ENCODE measurements at places on chromosomes 4 and X.

DNA sequence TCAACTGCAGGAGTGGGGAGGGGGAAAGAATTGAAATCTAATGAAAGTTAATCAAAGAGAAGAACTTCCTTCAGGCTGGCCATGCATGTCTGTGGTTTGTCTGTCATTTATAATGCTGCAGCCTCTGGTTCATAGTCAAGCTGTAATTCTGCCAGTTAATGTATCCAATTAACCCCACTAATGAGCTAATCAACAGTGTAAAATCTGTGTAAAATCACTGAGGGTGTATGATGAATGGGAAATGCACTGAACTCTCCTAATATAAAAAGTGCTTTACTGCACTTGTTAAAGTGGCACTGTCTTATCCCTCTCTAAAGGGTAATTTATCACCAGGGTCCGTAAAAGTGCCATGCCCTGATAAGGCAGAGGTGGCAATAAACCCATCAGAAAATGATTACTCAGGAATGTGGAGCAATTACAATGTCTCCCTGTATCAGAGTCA, 798.1 kb downstream of the PDHA2 start:
- DNase-seq = no peak

GRCh38 chrX:24024819-24025740, 1.9 kb downstream of the KLHL15 start:
- peak; percentile 74 for DNase-seq

GRCh38 chrX:137234651-137235402, 201.0 kb upstream of the GPR101 start:
- no peak for DNase-seq

GRCh38 chr4:158767451-158767850, 1.4 kb upstream of the FNIP2 start:
- no peak for DNase-seq

DNA sequence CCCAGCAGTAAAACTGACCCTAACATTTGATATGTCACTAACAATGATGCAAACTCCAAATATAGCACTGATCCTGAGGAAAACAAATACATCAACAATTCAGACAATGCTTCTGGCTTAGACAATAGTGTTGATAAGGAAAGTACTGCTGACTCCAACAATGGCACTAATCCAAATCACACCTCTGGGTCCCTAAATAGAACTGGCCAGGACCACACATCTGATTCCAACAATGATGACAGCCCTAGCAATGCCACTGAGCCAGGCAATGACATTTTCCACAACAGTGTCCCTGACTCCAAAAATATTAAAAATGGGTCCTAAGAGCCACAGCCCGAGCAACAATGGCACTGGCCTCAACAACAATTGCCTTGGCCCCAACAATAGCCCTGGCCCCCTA, 243.1 kb upstream of the APOOL start:
- no peak for DNase-seq
